ENCODE measurements at places on chromosomes 1 and 21.

GRCh38 chr1:151802372-151802771, 2.8 kb downstream of the LINGO4 start:
- no peak for DNase-seq

GRCh38 chr1:183804916-183805841, at the start of gene RGL1:
Gene RGL1 (plus strand): TSS chr1:183805120. CDS start chr1:183805298, 178 bp downstream.
- DNase-seq, result peak; percentile 91

DNA sequence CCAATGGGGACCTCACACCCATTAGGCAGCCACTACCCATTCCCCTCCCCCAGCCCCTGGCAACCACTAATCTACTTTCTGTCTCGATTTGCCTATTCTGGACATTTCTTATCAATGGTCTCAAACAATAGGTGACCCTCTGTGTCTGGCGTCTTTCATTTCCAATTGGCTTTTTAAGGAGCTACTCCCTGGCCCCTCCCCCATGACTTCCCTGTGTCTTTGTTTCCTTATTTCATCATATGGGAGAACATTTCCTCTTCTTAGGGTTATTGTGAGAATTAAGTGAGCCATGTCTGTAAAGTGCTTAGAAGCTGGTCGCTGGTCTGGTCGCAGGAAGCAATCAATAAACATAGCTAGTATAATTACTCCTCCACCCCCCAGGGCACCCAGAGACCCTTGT, 80.9 kb downstream of the SPSB1 start:
- peak; percentile 70 for DNase-seq

DNA sequence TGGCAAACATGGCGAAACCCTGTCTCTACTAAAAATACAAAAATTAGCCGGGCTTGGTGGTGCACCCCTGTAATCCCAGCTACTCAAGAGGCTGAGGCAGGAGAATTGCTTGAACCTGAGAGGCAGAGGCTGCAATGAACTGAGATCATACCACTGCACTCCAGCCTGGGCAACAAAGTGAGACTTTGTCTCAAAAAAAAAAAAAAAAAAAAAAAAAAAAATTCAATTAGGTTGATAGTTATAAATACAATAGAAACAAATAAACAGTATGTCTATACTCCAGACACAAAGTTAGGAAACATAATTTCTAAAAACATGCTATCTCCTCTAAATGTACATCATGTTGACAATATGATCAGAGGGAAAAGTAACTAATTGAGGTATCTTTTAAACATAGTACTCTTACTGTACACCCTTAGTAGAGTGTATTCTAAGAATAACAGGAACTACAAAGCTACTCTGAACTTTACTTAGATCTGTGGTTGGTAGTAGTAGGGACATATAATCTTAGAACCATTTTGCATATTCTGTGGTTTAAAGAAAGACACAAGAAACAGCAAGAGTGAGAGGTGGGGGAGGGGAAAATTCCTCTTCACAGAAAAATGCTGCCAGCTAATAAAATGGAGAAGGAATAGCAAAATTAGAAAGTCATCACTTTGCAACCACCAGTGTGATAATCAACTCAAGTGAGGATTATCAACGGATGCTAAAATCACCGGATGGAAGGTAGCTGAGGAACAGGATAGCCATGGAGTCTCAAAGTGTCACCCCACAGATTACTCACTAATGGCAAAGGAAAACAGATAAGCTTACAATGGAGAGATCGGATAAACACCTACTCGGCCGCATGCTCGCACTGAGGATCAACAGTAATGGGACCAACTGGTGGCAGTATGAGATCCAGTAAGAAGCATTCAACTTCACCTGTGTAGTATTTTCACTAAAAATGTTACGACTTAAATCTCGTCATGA, 35.0 kb downstream of the MTOR start:
- DNase-seq, result no peak

DNA sequence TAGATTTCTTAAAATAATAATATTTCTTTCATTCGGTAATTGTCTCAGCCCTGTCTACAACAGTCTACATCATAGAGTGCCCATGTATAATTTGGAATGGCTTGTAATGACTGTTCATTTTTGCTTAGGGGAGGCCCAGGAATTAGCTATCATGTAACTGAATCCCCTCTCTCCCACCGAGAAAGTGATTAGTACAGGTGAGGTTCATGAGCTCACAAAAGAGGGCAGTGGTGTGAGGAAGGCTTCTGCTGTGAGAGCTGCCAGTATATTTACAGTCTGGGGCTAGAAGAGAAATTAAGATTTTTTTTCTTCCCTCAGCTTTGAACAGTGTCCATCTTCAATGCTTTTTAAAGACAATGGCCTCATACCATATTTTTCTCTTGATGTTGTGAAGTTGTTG, 340.7 kb downstream of the ADGRL2 start:
- DNase-seq, result no peak

- no peak for DNase-seq
Measured at GRCh38 chr1:24275510-24275909, 43.6 kb upstream of the GRHL3 start.

DNA sequence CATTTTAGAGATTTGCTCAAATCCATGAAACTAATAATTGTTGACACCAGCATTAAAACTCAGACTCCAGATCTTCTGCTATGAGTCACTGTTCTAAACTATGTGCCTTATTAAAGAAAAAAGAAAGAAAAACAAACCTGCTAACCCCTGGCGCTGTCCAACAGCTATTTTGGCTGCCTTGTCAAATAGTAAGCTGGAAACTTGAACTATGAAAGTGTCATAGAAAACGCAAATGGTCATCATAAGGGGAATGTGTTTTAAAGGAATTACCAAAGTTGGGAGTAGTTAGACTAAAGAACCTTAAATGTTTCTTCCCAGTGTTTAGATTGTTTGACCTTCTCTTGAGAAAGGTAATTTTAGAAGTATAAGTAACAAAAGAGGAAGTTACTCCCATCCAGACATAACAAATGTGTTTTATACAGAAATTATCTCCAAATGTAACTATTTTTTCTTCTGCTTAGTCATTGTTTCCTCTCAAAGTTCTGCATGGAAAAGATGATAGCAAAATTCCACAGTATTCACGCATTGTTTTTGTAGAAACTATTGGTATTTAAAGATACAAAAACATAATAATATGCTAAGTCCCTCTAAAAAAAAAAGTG, 272.4 kb downstream of the TPR start:
- peak; percentile 89 for DNase-seq
